ENCODE measurements at places on chromosomes 13 and 19.

DNA sequence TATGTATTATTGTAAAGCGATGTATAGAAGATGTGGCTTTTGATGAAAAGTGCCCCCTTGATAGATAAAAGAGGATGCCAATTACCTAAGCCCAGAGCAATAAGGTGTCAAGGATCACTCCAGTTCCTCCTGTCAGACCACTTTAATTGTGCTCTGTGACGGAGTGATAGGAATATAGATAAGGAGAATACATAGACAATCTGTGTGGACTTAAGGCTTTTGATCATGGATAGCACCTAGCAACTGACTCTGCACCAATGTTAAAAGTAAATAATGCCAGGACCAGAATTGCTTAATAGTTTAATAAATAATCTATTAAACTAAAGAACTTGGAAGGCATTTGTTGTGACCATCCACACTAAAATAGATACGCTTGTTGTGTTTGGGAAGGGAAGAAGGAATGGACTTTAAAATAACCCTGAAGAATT is 390.7 kb upstream of the ARGLU1 start:
- no peak for DNase-seq

GRCh38 chr19:4737955-4738600 is 14.4 kb upstream of the DPP9 start:
- no peak for DNase-seq

GRCh38 chr19:51020988-51021651 is 1.6 kb upstream of the KLK10 start:
- DNase-seq = no peak

- DNase-seq = no peak
Measured at GRCh38 chr13:54449922-54450321, 1421.3 kb downstream of the OLFM4 start.

- DNase-seq = no peak
Measured at GRCh38 chr13:45143346-45143751, 23.0 kb downstream of the GTF2F2 start.

DNA sequence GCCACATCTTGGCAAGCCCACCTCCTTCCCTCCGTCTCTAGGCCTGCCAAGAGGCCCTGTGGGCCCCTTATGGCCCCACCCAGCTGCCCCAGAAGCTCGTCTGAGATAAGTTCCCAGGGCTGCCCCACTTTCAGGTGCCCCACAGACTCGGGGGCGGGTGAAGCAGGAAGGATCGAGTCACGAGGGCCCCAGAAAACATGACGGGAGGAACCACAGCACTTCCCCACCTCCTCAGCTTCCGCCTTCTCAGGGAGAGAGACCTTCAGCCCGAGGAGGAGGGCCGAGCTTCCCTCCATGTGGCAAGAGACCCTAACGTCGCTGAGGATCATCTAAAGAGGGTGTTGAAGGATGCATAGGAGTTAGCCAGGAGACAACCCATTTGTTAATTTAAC is 4.5 kb upstream of the IL12RB1 start:
- DNase-seq = peak; percentile 75

DNA sequence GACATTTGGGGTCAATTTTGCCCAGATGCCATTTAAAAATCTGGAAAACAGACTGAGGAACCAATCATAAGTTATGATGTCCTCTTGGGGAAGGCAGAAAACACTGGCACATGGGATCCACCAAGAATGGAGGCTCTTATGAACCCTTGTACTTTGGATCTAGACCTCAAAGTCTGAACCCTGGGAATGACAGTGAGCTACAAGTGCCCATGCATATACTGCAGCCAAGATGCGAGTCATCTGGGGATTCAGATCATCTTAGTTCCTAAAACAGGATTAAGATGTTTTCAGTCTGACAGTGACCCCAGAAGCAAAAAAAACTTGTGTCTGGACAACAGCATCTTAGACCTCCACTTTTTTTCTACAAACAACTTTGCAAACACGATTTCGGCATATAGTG is 100.2 kb upstream of the SIAH3 start:
- DNase-seq = no peak

- DNase-seq = no peak
Measured at GRCh38 chr13:99015606-99016490, 38.0 kb upstream of the DOCK9 start.

DNA sequence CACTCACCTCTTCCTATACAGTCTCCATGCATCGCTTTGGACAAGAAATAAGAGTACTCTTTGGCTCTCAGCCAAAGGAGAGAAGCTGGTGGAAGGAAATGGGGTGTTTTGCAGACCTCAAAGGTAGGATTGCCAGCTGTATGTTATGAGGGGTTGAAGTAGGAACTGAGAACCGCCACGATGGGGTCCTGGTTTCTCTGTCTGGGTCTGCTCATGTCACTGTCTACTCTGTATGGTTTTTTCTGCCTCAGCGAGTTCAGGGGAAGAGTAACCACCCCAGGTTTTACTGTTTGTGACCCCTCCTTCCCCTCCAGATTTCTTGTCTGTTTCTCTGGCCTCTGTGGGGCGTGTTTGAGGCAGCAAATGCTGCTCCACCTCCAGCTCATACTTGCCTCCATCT is 4.1 kb downstream of the ZNF805 start:
- no peak for DNase-seq

GRCh38 chr19:16599655-16600346 is 27.6 kb upstream of the SLC35E1 start:
- DNase-seq = no peak

GRCh38 chr19:29517946-29518345 is 7.8 kb upstream of the VSTM2B start:
- DNase-seq = no peak

DNA sequence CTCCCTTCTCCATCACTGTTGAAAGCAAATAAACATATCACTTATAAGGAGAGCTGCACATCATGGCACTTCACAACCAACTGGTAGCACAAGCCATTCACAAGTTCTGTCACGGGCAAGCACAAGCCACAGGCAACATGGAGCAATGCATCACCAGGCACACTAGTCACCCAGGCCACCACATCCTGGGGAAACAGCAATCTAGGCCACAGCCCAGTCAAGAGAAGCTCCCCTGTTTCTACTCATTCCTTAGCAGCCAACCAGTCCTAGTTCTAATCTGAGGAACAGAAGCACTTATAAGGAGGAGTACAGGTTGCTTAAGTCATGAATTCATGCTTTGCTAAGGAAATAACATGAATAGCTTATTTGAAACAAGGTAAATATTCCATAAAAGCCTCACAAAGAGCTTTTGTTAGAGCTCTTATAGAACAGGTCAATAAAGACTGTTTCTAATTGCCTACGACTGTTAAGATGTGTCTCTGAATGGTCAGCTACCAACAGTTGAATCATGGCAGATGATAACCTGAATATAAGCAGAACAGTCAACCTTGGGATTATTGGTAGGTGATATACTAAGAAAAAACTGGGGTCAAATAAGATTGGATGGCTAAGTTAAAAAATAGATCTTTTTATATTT is 169.0 kb downstream of the TBC1D4 start:
- peak; percentile 21 for DNase-seq

GRCh38 chr13:51828730-51829567 is 16.0 kb downstream of the TMEM272 start:
- DNase-seq = no peak

- no peak for DNase-seq
Measured at GRCh38 chr19:16316506-16316882, 8.1 kb upstream of the KLF2 start.

- no peak for DNase-seq
Measured at GRCh38 chr13:33409673-33410510, 124.3 kb upstream of the STARD13 start.

DNA sequence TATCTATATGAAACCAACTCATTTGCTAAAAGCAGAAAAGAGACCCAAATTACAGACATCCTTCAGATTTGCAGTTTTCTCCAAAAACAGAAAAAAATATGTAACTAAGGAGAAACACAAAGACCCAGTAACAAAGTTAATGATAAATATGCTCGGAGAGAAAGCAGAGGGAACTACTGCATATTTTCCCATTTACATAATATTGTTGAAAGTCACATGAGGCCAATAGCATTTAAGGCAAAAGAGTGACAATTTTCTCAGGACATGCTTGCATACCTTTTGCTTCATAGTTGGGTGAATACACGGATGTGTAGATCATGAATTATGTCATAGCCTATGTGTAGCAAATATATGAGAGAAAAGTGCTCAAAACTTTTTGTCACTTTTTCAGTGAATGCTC is 310.3 kb downstream of the EFNB2 start:
- DNase-seq = no peak

- DNase-seq = peak; percentile 88
Measured at GRCh38 chr19:12676384-12676792, 5.3 kb downstream of the DHPS start.

GRCh38 chr13:39298951-39299350 is 260.7 kb downstream of the NHLRC3 start:
- no peak for DNase-seq

DNA sequence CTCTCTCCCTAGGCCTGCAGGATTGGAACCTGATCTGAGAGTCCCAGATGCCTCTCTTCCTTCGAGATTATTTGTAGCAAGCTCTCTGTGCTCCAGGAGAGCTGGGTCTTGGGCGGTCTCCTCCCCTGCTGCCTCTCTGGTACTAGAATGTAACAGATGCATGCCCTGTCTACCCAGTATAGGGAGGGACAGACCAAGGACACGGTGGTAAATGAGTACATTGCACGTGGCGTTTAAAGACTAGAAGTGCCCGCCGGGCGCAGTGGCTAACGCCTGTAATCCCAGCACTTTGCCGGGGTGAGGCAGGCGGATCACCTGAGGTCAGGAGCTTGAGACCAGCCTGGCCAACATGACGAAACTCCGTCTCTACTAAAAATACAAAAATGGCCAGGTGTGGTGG is 11.7 kb downstream of the SLC27A1 start:
- no peak for DNase-seq

DNA sequence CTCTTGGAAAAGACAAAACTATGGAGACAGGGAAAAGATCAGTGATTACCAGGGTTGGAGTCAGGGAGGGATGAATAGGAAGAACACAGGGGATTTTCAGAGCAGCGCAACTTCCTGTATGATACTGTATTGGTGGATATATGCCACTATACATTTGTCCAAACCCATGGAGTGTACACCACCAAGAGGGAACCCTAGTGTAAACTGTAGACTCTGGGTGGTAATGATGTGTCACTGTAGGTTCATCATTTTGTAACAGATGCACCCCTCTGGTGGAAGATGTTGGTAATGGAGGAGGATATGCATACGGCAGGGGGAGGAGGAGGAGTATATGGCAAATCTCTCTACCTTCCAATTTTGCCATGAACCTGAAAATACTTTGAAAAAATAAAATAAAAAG is 68.1 kb downstream of the UFM1 start:
- no peak for DNase-seq

DNA sequence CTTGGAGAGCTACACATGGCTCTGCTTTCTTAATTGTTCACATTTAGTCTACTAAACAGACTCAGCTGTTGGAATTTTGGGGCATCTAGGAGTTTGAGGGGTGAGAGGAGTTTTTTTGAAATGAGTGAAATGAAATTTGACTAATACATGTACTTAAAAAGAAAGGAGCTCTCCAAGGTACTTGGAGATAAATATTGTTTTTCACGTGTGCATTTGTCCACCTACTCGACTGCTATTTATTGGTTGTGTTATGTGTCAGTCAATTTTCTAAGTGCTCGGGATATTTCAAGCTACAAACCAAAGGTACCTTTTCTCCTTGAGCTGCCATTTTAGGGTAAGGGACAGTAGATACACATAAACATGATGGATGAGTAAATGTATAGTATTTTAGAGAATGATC is 697.0 kb downstream of the LIG4 start:
- DNase-seq = no peak

DNA sequence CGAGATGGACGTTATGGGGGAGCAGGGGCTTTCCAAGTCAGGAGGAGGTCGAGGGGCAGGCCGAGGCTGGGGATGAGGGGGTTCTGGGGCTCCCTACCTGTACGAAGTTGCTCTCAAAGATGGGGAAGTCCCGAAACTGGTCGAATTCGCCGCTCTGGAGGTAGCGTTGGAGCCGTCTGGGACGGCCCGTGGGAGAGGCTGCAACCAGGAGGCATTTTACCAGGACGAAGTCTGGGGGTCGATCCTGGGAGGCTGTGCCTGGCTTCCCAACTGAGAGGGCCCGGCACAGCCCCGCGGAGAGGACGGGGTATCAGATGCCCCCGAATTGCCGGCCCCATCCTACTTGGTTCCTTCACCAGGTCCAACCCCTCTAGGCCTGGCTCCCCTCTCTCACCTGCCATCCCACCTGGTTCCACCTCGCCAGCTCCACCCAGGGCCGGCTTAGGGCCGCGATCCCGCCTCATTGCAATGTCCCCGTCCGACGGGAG is 527 bp upstream of the EMC10 start:
- DNase-seq = no peak

DNA sequence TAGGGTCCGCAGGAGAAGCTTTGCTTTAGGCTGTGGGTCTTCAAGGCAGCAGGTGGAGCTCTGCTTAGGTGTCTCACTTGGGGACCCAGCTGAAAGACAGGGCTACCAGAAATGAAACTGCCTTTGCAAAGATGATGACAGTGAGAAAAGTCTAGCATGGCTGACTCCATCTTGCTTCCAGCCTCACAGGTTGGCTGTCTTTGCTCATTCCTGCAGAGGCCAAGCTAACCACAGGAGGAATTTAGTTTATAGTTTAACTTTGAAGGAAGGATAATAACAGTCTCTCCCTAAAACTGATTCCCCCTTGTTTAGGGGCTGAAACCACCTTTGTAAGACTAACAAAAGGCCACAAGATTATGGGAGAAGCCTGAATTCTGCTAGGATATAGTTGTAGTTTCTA is 252.4 kb downstream of the UQCRFS1 start:
- no peak for DNase-seq

- DNase-seq = no peak
Measured at GRCh38 chr19:33402421-33403220, 29.1 kb downstream of the CEBPG start.

DNA sequence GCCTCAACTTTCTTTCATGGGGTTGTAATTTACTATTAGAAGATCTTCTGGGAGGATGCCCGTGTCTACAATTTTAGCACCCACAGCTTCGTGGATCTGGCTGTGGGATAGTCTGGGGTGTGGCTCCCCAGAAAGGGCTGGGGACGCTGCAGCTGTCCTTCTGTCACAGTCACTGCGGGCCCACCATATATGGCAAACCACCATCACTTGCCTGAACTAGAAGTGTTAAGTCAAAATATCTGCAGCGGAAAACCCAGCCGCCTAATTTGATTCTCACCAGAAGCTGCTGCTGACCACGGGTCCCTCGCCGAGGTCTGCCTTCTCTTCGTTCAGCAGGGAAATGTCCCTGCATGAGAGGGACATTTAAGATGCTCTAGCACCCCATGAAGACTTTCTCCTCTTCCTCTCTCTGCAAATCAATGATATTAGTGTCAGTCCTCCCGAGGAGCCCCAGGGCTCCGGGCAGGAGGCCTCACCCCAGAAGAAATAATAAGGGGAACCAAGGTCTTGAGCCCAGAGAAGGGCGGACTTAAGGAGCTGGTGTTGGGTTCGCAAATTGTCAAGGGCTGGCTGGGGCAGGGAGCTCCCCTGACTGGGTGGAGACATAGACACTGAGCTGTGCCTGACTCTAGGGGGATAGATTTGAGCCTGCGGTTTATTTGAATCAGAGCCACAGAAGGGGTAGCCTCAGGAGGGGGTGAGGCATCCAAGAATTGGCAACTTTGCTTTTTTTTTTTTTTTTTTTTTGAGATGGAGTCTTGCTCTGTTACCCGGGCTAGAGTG is 3.0 kb upstream of the MATK start:
- no peak for DNase-seq

Data from stimulated activated CD4-positive, alpha-beta T cell treated with anti-CD3 and anti-CD28 coated beads, Interleukin-4, amount 100 ng/mL, for 1 hour (primary cell).